ENCODE measurements at places on chromosomes 12 and 14.

- peak; percentile 44 for DNase-seq
Observed at GRCh38 chr12:124380796-124381455, 86.0 kb downstream of the RFLNA start.

GRCh38 chr14:50233951-50234250, 2.5 kb upstream of the SOS2 start:
- DNase-seq, result no peak

- no peak for DNase-seq
Observed at GRCh38 chr14:83887866-83888265, 1642.1 kb upstream of the FLRT2 start.

GRCh38 chr12:27644158-27644845, 51.9 kb upstream of the REP15 start:
- no peak for DNase-seq

DNA sequence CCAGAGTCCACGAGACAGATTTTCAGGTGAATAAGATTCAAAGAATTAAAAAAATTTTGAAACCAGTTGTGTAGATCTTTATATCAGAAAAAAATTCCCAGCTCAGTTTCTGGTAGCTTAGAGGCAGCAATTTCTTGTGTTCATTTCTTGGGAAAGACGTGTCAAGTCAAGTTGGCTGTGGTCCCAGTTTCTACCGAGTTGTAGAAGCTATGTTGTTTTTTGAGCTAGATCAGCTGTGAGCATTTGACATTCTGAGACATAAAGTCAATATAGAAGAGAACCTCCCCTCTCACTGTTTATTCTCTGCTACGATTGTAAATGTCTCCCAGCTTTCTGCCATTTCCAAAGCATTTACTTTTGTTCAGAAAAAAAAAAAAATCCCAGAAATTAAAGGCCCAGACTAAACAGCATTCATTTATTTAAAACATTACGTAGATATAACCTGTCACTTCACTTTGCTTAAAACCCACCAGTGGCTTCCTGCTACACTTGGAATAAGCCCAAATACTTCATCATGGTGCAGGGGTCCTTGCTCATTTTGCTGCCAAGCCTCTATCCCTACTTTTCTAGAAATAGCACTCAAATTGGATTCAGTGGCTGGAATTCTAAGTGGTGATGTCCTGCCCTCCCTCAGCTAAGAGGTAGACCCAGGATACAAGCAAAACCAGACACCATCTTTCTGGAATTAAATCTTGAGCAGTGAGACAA, 20.6 kb upstream of the PYGL start:
- DNase-seq, result no peak

DNA sequence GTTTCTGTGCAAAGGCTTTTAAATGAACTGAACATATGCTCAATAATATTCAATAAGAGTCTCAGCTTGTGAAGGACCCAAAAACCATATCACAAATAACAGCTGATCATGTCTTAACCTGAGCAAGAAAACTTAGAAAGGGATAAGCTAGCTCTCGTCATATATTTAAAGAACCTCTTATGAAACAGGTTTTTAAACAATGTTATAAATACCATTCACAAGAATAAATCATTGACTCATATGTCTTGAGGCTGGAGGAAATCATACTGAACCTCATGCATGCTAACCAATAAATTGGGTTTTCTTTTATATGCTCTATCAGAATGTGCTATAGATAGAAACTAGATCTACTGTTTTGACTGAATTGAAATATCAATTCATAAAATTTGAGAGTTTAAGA, 426.9 kb downstream of the NOVA1 start:
- no peak for DNase-seq

DNA sequence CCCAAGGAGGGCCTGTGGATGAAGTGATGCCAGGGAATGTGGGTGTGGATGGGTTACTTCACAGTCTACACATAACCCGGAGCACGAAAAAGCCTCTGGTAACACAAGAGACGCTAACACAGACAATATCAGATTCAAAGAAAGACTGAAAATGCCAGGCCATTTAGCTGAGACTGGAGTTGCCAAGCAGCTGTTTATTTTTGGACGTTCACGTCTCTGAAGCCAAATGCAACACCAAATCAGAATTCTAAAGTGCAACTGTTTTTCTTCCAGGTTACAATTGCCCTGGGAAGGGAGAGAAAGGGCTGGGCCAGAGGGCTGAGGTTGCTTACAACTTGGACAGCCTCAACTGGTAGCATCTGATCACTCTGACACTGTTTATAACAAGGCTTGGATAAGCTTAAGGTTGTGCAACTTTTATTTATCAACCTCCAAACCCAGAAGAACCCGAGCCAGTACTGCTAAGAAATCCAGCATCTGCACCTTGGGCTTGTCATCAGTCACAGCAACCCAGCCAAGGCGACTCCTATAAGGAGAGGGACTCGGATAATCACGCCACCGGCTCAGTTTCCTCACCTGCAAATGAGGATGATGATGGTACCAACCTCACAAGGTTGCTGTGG, 24.8 kb downstream of the NUAK1 start:
- DNase-seq, result no peak

DNA sequence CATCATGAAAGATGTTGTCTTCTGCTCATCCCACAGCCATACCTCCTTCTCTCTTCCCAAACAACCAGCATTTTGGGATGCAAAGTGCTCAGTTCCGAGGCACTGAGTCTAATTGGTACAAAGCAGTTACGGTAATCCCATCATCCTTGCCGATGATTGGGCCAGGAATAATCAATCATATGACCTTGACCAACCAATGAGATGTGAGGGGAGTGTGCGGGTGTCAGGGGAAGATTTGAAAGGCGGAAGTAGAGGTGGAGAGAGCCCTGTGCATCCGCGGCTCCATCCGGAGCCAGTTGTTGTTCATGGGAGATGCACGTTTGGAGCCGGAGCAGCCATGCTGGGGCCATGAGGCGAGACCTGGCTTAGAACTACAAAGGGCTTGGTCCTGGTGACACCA, 67.3 kb downstream of the SYNE3 start:
- DNase-seq, result no peak

GRCh38 chr12:86233126-86233525, 23.1 kb downstream of the MGAT4C start:
- no peak for DNase-seq

DNA sequence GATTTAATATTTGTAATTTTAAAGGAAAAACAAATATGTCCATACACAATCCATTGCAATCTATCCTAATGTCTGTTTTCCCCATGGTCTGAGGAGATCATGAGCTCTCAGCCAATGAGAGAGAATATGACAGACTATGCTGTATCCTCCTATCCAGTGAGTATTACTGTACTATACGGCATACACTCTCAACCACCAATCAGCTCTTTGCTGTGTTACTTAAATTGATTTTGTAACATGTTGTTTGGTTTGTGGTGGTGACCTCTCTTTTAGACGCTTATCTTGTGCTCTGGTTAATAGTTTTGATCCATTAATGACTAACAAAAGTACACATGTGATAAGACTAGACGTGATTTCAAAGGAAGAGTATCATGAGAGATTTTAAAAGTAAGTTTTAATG, 231.5 kb upstream of the FOXN3 start:
- peak; percentile 2 for DNase-seq

DNA sequence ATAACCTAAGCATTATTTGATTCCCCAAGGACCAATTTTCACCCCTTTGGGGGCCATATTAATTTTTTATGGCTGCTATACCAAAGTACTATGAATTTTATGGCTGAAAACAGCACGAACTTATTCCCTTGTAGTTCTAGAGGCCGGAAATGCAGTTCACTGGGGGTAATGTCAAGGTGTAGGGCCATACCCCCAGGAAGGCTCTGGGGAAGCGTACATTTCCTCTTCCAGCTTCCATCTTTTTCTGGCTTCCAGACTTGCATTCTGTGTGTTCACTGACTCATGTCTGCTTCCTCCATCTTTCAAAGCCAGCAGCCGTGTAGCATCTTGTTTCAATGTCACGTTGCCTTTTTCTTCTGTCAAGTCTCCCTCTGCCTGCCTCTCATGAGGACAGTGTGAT, 133.5 kb downstream of the BICD1 start:
- DNase-seq, result no peak

GRCh38 chr12:5758347-5758746, 186.7 kb downstream of the ANO2 start:
- no peak for DNase-seq

- no peak for DNase-seq
Observed at GRCh38 chr12:126770188-126770587, 1496.8 kb upstream of the TMEM132C start.

- no peak for DNase-seq
Observed at GRCh38 chr14:71405676-71406075, 498.4 kb downstream of the PCNX1 start.

DNA sequence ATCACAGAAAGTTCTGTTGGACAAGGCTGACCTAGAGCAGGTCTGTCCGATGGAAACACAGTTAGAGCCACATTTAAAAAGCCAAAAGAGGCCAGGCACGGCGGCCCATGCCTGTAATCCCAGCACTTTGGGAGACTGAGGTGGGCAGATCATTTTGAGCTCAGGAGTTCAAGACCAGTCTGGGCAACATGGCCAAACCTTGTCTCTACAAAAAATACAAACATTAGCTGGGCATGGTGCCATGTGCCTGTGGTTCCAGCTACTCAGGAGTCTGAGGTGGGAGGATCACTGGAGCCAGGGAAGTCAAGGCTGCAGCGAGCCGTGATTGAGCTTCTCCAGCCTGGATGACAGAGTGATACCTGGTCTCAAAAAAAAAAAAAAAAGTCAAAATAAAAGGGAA, 14.9 kb downstream of the UBE3B start:
- DNase-seq, result no peak

GRCh38 chr14:75023108-75023507, 20.4 kb downstream of the EIF2B2 start:
- no peak for DNase-seq

DNA sequence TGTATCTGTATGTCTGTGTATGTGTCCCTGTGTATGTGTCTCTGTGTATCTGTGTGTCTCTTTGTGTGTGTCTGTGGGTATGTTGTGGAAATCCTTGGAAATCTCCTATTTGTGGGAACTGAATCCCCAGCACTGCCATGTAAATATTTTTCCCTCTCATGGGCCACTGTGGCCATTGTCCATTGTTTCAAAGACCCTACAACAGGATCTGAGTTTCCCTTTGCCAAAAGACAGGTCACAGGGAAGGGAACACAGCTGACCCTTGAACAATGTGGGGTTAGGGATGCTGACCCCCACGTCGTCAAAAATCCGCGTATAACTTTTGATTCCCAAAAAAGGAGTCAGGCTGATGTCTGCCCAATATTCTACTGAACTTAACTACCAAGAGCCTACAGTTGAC, 22.5 kb upstream of the BCL2L14 start:
- no peak for DNase-seq

DNA sequence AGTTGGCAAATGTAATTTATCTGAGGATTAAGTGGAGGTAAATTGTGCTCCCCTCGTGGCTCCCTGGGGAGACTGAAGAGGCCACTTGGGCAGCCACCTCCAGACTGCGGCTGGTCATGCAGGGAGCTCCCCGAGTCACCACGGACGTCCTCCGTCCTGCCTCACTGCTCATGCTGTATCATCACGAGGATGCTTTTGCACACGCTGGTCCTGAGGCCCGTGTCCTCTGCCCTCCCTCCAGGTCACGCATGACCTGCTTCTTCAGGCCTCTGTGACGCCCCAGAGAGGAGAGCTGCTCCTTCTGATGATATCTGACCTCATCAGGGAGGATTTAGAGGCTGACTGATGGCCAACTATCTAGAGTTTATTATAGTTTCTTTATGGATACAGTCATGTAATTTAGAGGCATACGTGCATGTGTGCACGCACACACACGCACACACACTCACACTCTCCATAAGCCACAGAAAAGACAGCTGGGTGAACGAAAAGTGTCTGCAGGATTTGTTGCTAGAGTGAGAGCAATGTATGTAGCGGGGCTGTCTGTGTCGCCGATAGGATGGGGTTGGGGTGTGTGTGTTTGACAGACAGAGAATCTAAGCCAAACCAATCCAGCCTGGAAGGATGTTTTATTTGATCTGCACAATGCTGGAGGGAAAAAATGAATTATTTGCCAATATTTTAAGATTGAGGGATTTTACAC, 160.0 kb downstream of the ADGRD1 start:
- DNase-seq, result no peak

DNA sequence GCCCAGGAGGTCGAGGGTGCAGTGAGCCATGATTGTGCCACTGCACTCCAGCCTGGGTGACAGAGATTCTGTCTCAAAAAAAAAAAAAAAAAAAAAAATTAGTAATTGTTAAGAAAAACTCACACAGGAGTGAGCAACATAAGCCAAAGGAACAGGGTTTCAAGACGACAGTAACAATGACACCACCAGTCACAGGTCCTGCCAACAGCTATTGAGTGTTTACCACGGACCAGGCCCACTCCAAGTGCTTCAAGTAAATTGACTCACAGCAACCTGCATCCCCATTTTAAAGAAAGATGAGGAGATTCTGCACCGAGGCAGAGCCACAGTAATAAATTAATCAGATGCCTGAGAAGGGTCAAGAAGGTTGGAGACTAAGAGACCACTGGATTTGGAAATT, 194.5 kb downstream of the DPF3 start:
- DNase-seq, result no peak

- no peak for DNase-seq
Observed at GRCh38 chr12:23909551-23909950, 39.9 kb downstream of the SOX5 start.

DNA sequence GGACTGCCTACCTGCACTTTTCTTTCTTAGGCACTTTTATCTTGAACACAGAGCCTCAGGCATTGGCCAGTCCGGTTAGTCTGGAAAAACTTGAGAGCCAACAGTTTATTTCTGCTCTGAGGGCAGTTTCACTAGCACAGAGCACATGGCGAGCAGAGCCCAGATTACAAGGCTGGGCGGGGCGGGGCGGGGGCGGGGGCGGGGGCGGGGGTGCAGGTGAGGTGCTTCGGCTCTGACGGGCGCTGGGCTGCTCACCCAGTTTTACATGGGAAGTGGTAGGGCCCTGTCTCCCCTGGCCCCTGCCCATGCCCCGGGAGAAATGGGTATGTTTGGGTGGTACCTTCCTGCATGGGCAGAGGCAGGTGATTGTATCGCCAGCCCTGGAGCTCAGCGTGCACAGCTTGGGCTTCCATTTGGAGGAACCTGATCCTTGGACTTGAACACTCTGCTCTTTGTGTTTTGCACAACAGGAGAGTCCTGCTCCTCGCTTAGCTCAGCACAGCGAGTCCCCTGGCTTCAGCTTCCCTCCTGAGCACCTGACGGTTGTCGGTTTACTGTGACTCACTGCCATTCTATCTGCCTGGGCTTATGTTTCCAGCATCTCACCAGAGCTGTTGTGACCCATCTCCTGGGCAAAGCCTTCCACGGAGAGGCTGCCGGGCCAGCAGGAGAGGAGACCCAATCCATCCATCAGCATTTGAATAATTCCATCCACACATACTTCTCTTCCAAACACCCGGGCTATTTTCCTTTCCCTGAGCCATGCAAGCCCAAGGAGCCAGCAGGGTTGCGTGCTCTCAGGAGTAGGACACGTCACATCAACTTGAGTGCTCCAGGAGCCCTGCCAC, 108.5 kb downstream of the ARF6 start:
- peak; percentile 62 for DNase-seq
